Lower lobe of right lung (tissue), 2 donors: ENCODE measurements at places on chromosomes 4 and X. TPM values are rescaled to one million over a fixed set of nuclear protein-coding genes. Genes with fewer than 3 reads are reported as not detected.
A peak's percentile ranks its signal among the peaks of the same experiment; 100 is the strongest.

DNA sequence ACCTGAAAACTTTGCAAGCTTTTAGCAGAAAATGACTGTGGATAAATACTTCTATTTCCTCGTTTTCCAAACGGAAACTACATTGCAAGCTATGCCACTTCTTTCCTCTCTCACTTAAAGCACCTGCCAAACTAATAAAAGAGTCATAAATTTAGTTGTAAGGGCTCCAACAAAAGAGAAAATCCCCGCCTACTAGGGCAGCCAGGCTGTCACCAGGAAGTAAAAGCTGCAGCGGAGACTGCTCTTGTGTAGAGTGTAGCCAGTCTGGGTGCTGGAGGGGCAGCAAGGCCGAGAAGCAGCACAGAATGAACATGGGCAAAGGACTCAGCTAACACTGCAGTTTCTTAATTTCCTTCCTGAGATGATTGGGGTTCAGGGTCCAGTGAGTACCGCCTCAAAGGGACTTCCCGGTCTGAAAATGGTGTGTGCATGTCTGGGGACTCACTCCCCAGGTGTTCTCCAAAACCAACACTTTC, 89.3 kb upstream of the MAML3 start:
- no peaks in the 10 kb centered on the region for H3K27me3 ChIP-seq
- no peak overlapping the region for H3K4me3 ChIP-seq
- peak; percentile 47 for DNase-seq

- no peak overlapping the region for H3K4me3 ChIP-seq
- no peaks in the 10 kb centered on the region for H3K36me3 ChIP-seq
- H3K27me3 ChIP-seq, result no peaks in the 10 kb centered on the region
- H3K4me1 ChIP-seq, result peaks cover 9% of the 10 kb centered on the region
- no peak for DNase-seq
- H3K27ac ChIP-seq, result no peak overlapping the region
These were observed 55.5 kb downstream of the PJA1 start for GRCh38 chrX:69109706-69110105.

- no peak overlapping the region for H3K4me3 ChIP-seq
- H3K36me3 ChIP-seq, result no peaks in the 10 kb centered on the region
These were observed 514.8 kb downstream of the CCSER1 start for GRCh38 chr4:90641861-90642599.

Gene MAB21L2
- not detected for total RNA-seq

Gene ABCD1
- 14.5 TPM for total RNA-seq

DNA sequence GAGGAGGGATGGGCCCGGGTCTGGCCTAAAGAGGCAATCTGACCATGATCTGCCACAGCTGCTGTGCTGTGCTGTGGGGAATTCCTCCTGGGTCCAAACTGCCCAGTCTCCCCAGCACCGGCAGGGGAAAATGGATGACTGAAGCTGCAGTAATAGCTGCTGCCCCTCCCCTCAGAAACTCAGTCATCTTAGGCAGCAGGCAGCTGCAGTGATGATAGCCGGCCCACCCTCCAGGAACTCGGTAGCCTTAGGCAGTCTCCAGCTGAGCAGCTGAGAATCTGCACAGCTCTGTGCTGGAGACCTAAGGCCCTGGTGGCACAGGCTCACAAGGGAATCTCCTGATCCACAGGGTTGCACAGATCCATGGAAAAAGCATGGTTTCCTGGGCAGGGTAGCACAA, 113.4 kb upstream of the USP38 start:
- H3K4me1 ChIP-seq, result no peaks in the 10 kb centered on the region
- no peak for DNase-seq
- no peaks in the 10 kb centered on the region for H3K27me3 ChIP-seq
- no peak overlapping the region for H3K4me3 ChIP-seq
- H3K27ac ChIP-seq, result no peak overlapping the region

DNA sequence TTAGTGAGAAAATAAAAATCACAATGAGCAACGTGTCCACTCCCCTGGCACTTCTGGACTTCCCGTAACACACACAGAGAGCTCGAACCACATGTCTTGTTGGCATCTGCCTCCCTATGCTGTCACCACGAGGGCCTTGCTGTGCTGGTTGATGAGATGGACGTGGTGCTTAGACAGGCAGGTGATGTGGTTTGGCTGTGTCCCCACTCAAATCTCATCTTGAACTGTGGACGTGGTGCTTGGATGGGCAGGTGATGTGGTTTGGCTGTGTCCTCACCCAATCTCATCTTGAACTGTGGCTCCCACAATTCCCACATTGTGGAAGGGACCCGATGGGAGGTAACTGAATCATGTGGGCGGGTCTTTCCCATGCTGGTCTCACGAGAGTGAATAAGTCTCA, 40.0 kb downstream of the FGFRL1 start:
- no peaks in the 10 kb centered on the region for H3K36me3 ChIP-seq
- H3K27me3 ChIP-seq, result peaks cover 43% of the 10 kb centered on the region
- DNase-seq, result no peak
- H3K27ac ChIP-seq, result no peak overlapping the region

Gene F8A1
- 39.6 TPM for total RNA-seq

GRCh38 chr4:152206185-152206584, 329.7 kb downstream of the FBXW7 start:
- no peak overlapping the region for H3K27ac ChIP-seq
- H3K27me3 ChIP-seq, result no peaks in the 10 kb centered on the region
- no peaks in the 10 kb centered on the region for H3K36me3 ChIP-seq
- H3K4me1 ChIP-seq, result no peaks in the 10 kb centered on the region

DNA sequence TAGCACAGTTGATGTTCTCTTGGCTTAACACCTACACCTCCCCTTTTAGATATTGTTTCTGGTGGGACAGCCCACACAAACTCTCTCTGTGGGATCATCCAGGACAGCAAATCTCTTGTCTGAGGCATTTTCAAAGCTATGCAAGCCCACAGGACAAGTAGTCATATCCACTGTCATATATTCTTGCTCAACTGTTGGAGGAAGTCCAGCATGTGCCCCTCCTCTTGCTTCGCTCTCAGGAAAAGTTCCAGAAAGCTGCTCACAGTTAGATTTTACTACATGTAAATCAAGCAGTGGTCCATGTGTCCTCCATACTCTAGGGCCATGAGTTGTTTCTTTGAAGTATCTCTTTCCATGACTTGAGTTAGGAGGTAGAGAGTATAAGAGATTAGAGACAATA, 260.7 kb downstream of the INPP4B start:
- no peak overlapping the region for H3K4me3 ChIP-seq
- H3K36me3 ChIP-seq, result no peaks in the 10 kb centered on the region
- no peak overlapping the region for H3K27ac ChIP-seq
- H3K27me3 ChIP-seq, result no peaks in the 10 kb centered on the region
- no peak for DNase-seq
- no peaks in the 10 kb centered on the region for H3K4me1 ChIP-seq

Gene MAGEA8
- not detected for total RNA-seq

DNA sequence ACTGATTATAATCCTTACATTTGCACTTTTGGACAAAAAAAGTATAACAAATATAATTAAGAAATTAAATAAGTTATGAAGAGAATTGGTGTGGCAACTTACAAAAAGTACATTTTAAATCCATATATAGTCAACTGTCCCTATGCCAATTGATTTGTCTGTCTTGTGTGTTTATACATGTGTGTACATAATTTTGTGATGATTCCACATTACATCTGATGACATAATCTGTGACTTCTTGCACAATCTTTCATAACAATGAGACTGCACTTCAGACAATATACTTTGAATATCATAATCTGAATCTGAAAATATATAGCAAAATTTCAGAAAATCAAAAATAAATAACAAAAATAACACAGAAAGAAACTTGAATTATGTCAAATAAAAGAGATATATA, 953.4 kb downstream of the FAT4 start:
- DNase-seq, result no peak
- no peaks in the 10 kb centered on the region for H3K36me3 ChIP-seq
- no peaks in the 10 kb centered on the region for H3K27me3 ChIP-seq
- H3K4me3 ChIP-seq, result no peak overlapping the region
- no peak overlapping the region for H3K27ac ChIP-seq

Gene SSX1
- not detected for total RNA-seq

DNA sequence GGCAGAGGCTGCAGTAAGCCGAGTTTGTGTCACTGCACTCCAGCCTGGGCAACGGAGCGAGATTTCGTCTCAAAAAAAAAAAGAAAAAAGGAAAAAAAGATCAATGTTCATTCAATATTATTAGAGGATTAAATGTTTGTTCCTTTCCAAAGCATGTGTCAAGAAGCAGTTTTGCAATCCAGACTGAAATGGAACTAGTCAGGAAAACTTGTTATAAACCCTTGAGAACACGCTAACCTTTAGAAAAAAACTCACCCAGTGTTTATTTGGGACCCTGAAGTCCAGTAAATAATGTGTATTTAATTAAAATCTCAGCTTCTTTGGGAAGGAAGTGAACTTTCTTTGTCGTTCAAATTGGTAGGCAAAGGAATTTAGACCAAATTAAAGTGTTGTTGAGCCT, 16.4 kb upstream of the PRSS12 start:
- H3K27ac ChIP-seq, result no peak overlapping the region
- no peaks in the 10 kb centered on the region for H3K4me1 ChIP-seq
- no peaks in the 10 kb centered on the region for H3K36me3 ChIP-seq
- no peak overlapping the region for H3K4me3 ChIP-seq
- no peaks in the 10 kb centered on the region for H3K27me3 ChIP-seq

DNA sequence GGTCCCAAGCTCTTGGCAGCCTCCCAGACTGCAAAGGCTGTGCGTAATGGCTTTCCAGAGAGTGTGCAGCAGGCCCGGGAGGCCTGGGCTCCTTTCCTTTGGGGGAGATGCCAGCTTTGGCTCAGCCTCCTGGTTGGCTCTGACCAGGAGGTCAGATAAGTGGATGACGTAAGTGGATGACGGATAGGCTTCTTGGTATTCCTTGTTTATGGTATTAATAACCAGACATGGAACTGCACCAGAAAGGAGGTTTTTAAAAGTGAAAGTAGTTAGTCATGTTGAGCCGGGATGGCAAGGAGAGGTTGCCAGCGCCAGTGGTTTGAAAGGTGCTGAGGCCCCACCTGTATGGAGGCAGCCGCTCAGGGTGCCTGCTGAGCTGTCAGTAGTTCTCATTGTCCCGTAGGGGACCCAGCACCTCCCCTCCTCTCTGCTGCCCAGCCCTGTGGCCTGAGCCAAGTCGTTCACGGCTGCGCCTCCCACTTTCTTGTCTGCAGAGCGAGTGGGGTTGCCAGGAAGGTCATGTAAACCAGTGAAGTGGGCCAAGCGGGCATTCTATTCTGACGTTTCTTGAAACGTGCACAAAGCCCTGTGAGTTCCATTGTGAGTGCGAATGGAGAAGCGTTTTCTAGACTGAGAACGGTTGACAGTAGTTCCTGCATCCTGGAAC, 28.7 kb upstream of the STOX2 start:
- DNase-seq, result peak; percentile 88
- H3K36me3 ChIP-seq, result no peaks in the 10 kb centered on the region
- peak overlapping the region; percentile 53 for H3K4me3 ChIP-seq

Gene ABLIM2
- 5.2 TPM for total RNA-seq

- no peaks in the 10 kb centered on the region for H3K27me3 ChIP-seq
- H3K4me3 ChIP-seq, result no peak overlapping the region
- DNase-seq, result no peak
- H3K27ac ChIP-seq, result no peak overlapping the region
These were observed 199.4 kb upstream of the DDX53 start for GRCh38 chrX:22800360-22800759.

DNA sequence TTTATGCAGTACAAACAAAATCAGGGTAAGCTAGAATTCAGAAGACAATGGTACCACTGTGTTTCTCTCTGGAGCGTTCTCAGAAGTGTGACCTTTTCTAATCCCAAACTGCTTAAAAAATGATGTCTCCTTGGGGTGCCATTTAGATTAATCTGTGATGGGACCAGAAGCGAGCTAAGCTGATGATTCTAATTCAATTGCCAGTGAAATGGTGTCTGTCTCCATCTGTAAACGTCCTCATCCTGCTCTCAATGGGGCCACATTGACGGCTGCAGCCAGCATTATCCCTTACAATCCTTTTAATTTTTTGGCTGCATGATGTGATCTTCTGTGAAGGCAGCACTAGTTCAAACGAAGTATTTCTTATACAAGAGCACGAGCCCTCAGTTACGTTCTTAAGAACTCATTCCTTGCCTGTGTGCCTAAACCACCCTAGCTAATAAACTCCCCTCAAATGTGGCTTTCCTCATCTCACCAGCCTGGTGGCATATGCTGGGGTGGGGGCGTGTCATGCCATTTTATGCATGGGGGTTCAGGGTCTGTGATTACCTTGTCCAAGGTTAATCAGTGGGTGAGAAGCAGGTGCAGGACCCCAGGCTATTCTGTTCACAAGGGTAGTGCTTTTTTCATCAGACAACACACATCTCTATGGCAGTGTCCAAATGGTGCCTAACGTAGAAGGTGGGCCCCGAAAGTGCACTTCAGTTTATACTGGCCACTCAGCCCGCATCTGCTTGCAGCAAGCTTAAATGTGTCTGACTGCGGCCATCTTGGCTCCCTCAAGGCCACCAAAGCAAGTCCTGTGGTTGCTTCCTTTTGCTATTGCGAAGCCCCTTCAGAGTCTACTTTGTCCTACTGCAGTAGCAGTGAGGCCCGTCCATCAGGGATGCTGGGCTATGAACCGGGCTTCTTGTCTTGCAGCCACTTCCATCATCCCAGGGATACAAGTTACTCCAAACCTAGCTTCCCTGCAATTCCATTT, 45.7 kb upstream of the SLC2A9 start:
- H3K36me3 ChIP-seq, result peaks cover 20% of the 10 kb centered on the region
- H3K27ac ChIP-seq, result no peak overlapping the region
- H3K27me3 ChIP-seq, result no peaks in the 10 kb centered on the region
- no peak for DNase-seq
- H3K4me1 ChIP-seq, result peaks cover 15% of the 10 kb centered on the region

Gene PDCL2
- total RNA-seq, result not detected

DNA sequence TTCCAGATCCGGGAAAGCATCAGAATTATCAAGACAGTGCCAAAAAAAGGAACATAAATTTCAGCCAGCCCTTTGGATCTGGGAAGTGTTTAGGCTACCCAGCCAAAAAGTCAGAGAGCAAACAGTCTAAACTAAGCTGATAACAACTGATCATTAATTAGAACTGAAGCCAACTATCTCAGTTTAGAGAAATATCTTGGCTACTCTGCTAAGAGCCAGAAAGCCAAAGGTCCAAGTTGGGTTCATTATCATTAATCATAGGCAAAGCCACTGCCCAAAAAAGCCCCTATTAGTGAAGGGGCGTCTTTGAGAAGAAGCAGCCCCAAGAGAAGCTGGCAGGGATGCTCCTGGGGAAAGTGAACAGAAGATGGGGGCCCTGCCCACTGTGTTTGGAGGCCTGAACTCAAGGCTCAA, 37.0 kb upstream of the SHISA3 start:
- DNase-seq, result no peak
- H3K4me3 ChIP-seq, result no peak overlapping the region
- no peaks in the 10 kb centered on the region for H3K36me3 ChIP-seq
- no peaks in the 10 kb centered on the region for H3K27me3 ChIP-seq
- H3K4me1 ChIP-seq, result peaks cover 6% of the 10 kb centered on the region
- H3K27ac ChIP-seq, result no peak overlapping the region

DNA sequence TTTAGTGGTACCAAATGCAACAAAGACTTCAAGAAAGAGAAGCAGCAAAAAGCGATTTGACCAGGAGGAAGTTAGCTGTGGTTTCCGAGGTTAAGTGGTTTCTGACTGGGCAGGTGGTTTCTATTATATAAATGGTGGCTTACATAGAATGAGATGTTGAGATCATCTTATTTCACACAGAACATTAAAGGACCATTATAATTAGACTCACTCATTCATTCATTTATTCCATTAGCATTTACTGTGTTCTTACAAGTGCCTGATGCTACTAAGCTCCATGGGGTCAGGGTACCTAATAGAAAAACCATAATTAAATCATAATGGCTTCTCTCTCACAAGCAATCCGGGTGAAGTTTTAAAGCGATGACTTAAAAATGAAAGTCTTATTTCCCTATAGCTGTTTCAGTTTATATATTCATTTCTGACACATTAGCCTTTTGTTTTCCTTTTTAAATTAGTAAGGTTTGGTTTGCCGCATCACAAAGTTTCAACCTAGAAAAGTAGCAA, 10.6 kb downstream of the TSPAN6 start:
- H3K27me3 ChIP-seq, result no peaks in the 10 kb centered on the region
- H3K4me1 ChIP-seq, result no peaks in the 10 kb centered on the region
- no peak overlapping the region for H3K4me3 ChIP-seq
- H3K36me3 ChIP-seq, result no peaks in the 10 kb centered on the region
- DNase-seq, result no peak
